ENCODE measurements at places on chromosomes 6 and 20.

DNA sequence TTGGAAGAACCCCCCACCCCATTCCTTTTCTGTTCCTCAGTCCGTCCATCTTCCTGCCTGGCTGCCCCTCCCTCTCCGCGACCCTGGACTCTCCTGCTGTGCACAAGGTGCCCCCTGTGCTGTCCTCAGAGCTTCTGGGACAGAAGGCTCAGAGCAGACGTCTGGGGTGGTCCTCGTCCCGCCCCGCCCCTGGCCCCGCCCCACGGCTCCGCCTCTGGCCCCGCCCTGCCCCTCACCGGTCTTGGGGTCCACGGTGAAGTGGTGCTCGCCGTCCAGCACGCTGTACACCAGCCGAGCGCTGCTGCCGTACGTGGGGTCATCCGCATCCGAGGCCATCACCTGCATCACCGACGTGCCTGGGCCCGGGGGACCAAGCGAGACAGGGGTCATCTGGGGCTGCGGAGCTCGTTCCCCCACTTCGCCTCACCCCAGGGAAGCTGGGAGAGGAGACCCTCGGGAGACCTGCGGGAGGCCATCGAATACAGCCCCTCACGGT, 81.0 kb downstream of the CDH22 start:
- no peak for DNase-seq

DNA sequence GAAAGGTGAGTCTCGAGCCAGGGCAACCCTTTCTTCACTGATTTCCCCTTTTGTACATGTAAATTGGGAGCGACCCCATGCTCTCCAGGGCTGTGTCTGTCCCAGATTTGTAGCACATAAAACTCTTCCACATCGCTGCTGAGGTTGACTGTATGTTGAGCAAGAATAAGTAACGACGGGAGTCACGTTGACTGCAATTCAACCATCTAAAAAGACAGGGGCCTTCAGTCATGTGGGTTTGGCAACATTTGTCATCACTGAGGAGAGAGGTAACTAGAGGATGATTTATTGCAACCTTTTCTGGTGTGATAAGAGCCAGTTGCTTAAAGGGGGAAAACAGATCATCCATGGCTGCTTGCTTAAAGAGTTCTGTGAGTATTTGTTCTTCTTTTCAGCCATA, 159.4 kb upstream of the SULF2 start:
- DNase-seq, result no peak

DNA sequence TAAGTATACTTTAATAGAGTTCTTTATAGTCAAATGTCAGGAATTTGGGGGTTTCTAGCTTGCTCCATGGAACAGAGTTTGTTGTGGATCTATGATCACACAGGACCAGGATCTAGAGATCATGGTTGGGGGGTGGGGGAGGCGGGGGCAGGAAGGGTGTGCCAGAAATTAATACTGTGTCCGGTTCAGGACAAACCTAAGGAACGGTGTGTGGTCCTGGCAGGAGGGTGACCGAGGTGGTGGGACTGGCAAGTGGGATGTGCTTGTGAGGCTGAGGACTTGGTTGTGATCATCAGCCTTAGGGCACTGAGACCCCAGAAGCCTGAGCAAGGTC, 27.9 kb downstream of the GSTA3 start:
- no peak for DNase-seq

GRCh38 chr20:34717230-34718095, 13.3 kb downstream of the TP53INP2 start:
- DNase-seq, result no peak

GRCh38 chr6:88705601-88706000, 257.8 kb downstream of the RNGTT start:
- no peak for DNase-seq

DNA sequence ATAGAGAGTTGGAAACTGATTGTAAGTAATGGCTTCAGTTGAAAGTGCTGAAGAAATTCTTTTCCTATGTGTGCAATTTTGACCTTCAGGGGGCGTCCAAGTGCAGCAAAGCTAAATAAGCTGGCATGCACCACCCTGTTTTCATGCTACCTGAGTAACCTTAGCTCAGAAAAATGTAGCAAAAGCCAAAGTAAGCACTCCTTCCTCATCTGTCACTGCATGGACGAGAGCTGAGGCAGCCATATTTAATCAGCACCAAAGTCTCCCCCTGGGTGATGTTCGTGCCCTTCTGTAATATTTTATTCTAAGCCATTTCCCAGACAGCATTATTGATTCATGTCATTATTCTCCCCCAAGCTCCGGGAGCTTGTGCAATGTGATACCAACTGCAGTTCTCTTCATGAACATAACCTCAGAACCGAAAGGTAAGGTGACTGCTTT, 123.1 kb downstream of the RPS12 start:
- DNase-seq, result no peak
